ENCODE measurements at places on chromosomes 7 and 10.

GRCh38 chr10:45001381-45002148, 842 bp downstream of the ZNF22 start:
- DNase-seq: no peak

DNA sequence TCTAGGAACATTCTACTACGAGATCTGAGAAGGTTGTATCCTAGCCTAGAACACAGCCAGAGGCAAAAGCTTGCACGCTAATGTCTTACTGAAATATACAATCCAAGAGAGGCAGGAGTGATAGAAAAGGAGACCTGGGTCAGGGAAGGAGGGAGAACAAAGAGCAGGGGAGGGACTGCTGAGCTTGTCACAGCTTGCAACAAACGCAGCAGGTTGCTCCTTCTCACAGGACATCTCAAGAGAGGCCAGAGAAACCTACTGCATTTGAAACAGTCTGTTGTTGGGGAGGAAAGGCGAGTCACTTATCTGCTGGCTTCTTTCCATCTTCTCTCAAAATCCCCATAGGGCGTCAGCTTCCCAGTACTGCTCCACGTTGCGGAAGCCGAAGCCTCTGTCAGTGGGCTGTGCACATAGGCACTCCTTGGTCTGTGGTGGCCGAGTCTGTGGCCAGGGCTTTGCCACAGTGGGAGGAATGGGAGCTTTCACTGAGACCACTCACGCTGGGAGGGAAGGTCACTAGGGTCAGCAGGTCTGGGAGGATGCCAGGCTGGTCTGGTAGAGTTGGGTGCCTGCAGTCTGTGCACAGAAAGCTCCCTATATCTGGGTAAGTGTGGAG, 25.8 kb upstream of the GPNMB start:
- no peak for DNase-seq

- no peak for DNase-seq
Observed at GRCh38 chr7:38309555-38309954, 36.1 kb upstream of the TARP start.

GRCh38 chr7:26292768-26293560, 1.3 kb downstream of the SNX10 start:
- DNase-seq: no peak

- no peak for DNase-seq
Observed at GRCh38 chr7:66832531-66833351, 88.3 kb upstream of the TMEM248 start.

DNA sequence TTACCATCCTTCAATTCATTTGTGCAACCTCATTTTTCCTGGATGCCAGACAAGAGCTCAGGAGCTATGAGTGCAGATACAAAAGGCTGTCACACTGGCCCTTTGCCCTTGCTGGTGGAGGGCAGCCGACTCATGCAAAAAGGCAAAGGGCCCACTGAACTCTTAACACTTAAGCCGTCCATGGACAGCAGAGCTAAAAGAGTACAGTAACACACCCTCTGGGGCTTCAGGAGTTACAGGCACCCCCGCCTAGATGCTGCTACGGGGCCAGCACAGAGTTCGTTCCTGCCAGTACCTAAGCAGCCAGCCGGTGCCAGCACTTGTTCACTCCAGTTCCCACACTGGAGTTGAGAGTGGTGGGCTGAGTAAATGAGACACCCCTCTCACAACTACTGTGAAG, 69.9 kb upstream of the MRLN start:
- no peak for DNase-seq

Measured in activated naive CD4-positive, alpha-beta T cell (primary cell).